ENCODE measurements at places on chromosomes 1 and 21.

DNA sequence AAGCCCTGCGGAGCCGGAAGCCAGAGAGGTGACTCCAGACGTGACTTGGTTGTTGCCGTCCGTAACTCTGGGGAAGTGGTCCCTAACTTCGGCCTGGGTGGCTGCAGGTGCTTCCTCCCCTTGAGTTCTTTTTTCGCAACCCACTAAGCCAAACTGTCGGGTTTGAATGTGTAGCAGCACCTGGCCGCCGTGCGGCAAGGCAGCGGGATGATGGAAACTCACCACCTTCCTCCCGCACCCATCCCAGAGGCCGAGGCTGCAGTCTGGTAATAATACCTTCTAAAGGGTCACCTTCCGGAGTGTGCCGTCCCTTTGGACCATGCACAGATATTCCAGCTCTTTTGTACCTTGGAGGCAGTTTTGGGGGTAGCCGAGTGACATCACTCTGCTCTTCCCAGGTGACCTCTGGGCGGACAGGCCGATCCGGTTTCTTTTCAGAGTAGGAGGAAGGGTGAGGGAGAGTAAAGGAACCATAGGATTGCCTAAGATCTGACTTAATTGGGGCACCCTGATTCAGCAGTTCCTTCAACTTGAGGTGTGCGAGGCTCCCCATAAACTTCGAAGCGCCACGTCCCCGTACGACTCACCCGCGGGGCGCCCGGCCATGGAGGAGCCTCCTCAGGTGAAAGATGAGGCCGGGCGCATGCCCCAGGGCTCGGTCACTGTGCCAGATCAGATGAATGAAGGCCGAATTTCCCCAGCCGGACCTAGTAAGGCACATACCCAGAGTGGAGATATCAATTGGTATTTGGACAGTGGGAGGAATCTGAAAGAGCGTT lies 1.0 kb downstream of the KCNK1 start:
- no peak for DNase-seq

DNA sequence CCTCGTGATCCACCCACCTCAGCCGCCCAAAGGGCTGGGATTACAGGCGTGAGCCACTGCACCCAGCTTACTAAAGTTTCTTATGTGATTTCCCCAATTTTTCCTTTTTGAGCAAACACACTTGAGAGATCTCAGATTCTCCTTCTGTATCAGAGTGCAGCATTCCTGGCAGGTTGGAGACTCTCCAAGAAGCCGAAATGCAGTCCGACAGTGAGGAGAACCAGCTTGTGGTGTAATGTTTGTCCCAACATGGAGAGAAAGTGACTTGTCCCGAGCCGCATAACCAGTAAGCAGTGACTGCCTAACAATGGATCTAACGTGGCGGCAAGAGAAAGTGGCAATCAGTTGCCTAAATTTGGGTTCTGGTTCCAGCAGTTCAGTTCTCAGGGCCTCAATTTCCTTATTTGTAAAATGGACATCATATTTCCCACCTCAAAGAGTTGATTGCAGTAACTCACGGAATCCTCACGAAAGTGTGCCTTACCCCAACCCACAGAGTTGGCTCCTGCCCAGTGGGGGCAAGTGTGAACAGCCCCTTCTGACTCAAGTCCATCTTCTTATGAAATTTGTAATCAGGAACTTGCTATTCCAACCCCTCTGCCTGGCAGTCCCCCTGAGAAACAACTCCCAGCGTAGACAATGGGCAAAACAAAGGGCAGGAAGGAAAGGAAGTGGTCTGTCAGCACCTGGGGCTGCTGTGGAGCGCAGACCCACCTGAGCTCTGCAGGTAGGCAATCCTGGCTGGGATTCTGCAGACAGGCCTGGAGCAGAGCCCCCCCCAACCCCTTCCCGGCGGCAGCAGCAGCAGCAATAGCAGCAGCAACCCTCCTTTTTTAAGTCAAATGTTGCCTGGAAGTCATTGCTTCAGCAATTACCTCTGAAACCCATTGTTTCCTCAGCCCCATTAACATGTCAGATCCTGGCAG lies 223.6 kb upstream of the POU3F1 start:
- no peak for DNase-seq

DNA sequence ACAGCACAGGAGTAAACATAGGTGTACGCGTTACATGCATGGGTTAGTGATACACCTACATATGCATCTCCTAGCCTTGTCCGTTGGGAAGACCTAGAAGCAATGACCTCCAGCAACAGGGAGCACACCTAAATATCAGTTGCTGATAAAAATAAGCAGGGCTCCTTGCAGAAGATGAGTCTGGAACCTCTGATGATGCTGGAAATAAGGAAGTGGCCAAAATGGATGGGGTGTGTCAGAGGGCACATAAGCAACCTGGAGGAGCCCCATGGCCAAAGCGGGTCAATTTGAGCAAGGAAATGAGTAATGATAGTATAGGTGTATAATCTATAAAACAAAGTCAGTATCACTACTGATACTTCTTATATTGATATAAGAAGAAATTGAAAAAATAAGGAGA lies 13.7 kb downstream of the ADARB1 start:
- DNase-seq = no peak

DNA sequence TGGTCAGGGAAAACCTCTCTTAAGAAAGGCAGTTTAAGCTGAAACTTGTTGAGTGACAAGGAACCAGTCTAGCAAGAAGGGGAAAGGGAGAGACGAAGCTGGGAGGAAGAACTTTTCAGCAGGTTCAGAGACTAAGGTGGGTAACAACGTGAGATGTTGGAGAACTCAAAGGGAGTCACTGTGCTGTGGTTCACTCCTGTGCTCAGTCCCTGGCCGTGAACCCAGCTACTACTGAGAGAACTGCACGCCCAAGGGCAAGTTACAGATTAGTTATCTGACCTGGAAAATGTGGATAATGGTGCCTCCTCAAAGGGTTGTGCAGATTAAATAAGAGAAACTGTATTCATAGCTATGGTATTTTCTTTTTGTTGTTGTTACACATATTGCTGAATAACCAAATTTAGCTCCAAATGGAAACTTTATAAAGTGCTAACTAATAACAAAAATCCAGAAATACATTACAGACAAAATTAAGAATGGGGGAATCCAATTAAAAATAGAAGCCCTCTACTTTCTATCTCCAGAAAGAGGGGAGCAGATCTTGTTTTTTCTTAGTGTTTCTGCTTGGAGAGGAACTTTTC lies 2.9 kb downstream of the ZBTB40 start:
- DNase-seq = no peak

GRCh38 chr1:78475888-78476610 lies 14.7 kb upstream of the PTGFR start:
- no peak for DNase-seq

- no peak for DNase-seq
Observed at GRCh38 chr1:194043984-194044755, 857.8 kb upstream of the B3GALT2 start.

All from stimulated activated CD8-positive, alpha-beta memory T cell treated with anti-CD3 and anti-CD28 coated beads, Interleukin-4, amount 100 ng/mL, for 1 hour (primary cell).